Cerebellum (tissue), 4 donors: ENCODE measurements at places on chromosomes 4 and X. TPM values are rescaled to one million over a fixed set of nuclear protein-coding genes. Genes with fewer than 3 reads are reported as not detected.

FDCSP gene
- total RNA-seq: not detected

- DNase-seq: no peak
Observed at GRCh38 chr4:19195696-19196095, 1056.0 kb upstream of the SLIT2 start.

HSD17B10 gene
- 21.6 TPM for total RNA-seq

NWD2 gene
- 11.1 TPM for total RNA-seq

DNA sequence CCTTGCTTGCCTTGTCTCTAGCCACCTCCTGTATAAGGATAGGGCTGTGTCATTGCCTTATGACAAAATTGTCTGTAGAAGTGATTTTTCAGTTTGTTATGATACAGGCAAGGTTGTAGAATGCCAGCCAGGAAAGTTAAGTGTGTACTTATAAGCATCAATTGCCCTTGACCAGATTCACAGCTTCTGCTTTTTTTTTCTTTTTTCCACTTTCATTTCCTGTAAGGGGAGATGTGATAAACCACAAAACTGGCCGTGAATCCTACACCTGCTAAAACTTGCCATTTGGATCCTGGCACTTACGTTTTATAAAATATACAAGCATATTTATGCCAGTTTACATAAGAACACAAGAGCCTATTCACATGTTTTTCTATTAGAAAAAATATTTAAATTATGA, 35.0 kb upstream of the BMPR1B start:
- DNase-seq: no peak

DNA sequence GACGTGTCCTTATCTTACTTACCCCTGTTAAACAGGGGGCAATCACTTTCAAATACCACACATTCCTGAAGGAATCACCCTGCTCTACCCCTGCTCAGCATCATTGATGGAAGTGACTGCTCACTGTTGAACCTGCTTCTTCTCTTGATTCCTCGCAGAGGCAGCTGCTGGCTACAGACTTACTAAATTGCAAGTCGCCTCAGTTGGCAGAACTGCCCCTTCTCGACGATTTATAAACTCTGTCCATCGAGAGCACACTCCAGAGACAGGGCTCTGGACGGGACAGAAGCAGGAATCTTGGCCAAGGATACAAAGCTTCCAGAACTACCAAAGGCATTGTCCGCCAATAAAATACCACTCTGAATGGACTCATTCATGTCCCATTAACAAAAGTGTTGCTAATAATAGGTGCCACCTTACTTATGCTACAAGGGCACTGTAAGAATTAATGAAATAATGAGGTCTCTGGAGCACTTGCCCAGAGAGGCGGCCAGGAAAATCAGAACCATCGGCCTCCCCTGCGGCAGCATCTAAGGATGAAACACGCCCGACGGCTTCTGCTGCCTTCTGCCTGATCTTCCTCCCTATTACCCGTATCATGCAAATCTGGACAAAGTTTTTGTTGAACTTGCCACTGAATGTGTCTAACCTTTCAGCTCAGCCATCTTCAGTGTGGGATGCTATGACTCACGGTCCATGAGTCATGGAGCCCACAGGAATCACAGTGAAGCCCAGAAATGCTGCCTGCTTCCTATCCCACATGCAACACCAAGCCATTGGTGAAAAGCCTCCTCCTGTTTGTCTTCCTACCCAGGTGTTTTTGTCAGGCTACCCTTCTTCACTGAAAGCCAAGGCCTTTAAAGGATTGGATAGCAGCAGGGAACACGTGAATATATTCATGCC, 164.9 kb downstream of the MAML3 start:
- no peak for DNase-seq

ALB gene
- 7.3 TPM for total RNA-seq

GRCh38 chr4:112280386-112281056, 5.2 kb downstream of the TIFA start:
- DNase-seq: no peak

DNA sequence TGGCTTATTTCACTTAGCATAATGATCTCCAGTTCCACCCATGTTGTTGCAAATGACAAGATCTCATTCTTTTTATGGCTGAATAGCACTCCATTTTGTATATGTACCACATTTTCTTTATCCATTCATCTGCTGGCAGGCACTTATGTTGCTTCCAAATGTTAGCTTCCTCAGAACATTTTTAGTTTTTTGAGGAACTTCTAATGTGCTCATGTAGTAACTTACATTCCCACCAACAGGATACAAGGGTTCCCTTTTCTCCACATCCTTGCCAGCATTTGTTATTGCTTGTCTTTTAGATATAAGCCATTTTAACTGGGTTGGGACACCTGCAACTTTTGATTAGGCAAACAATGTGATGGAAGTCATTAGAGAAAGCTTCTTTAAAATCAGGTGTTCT, 454.2 kb downstream of the NLGN4X start:
- no peak for DNase-seq

AMTN gene
- total RNA-seq: not detected

GRCh38 chr4:177401658-177402273, 40.5 kb downstream of the AGA start:
- DNase-seq: no peak

DNA sequence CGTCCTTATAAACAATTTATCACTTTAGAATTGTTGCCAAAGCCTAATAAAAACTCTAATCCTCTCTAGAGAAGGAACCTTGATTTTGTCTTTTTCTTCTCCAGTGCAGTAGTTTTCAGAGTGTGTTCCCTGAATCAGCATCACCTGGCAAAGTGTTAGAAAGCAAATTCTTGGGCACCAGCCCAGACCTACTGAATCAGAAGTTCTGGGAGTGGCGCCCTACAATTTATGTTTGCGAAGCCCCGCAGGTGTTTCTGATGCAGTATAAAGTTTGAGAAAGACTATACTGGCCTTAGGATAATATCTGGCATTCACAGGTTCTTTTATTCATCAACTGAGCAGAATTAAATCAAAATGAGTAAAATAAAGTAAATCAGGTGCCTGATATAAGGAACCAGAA, 645.8 kb upstream of the ATOH1 start:
- DNase-seq: no peak

DNA sequence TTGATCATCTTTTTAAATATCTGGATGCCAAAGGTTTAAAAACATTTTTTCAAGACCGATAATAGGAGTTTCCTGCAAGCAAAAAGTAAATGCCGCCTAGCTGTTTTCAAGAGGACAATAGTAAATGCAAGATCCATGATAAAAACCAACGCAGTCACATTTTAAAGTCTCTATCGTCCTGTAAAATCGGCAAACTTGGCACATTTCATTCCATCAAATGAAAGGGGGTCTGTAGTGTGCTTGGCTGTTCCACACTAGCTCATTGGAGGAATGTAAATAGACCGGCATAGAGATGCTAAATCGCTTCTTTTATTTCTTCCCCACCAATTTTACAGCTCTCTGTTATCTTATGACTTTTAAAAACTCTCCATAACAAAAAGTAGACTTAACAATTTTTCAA, 202.2 kb downstream of the NLGN4X start:
- DNase-seq: no peak

- no peak for DNase-seq
Observed at GRCh38 chr4:2689825-2690700, 66.1 kb downstream of the TNIP2 start.

GRCh38 chrX:57918750-57919436, 8.6 kb upstream of the ZXDA start:
- no peak for DNase-seq

GRCh38 chrX:134670134-134670924, 12.1 kb upstream of the PLAC1 start:
- no peak for DNase-seq

- no peak for DNase-seq
Observed at GRCh38 chr4:106329041-106329618, 12.8 kb downstream of the AIMP1 start.

DNA sequence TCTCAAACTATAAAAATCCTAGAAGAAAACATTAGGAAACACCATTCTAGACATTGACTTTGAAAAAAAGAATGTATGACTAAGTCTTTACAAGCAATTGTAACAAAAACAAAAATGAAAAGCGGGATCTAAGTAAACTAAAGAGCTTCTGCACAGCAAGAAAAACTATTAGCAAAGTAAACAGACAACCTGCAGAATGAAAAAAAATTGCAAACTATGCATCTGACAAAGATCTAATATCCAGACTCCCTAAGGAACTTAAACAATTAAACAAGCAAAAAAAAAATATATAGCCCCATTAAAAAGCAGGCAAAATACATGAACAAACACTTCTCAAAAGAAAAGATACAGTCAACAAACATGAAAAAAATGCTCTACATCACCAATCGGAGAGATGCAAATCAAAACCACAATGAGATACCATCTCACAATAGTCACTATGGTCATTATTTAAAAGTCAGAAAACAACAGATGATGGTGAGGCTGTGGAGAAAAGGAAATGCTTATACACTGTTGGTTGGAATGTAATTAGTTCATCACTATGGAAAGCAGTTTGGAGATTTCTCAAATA, 168.1 kb downstream of the EPHA5 start:
- no peak for DNase-seq
